ENCODE measurements at places on chromosomes 1 and 21.

DNA sequence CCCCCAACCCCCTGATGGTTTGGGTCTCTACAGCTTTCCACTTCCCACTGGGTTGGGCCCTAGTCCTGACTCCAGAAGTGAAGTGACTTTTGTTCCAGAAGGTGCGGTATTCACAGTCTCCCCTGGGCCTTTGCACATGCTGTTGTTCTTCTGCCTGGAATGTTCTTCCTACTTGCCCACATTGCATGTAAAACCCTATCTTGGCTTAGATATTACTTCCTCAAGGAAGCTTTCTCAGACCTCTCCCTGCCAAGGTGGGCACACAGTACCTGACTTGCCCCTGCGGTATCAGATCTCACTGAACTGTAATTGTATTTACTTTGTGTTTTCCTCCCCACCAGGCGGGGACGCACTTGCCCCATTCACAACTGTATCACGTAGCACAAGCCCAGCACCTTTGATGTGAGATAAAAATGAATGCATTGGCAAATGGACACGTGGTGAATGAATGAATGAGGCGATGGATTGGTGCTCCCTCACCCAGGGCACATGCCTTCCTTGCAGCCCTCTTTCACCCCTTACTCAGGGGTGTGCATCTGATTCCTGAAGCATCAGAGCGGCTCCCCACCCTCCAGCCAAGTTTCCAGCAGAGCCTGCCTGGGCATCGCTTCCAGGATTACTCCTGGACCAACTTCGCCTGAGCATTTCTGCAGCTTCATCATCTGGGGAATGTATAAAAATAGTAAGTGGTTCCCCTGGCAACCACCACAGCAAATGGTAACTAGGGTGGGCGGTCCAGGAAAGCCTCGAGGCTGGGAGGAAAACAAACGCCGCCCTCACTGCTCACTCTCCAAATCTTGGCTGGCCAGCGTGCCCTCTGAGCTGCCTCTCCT lies 19.8 kb downstream of the NENF start:
- DNase-seq, result no peak

DNA sequence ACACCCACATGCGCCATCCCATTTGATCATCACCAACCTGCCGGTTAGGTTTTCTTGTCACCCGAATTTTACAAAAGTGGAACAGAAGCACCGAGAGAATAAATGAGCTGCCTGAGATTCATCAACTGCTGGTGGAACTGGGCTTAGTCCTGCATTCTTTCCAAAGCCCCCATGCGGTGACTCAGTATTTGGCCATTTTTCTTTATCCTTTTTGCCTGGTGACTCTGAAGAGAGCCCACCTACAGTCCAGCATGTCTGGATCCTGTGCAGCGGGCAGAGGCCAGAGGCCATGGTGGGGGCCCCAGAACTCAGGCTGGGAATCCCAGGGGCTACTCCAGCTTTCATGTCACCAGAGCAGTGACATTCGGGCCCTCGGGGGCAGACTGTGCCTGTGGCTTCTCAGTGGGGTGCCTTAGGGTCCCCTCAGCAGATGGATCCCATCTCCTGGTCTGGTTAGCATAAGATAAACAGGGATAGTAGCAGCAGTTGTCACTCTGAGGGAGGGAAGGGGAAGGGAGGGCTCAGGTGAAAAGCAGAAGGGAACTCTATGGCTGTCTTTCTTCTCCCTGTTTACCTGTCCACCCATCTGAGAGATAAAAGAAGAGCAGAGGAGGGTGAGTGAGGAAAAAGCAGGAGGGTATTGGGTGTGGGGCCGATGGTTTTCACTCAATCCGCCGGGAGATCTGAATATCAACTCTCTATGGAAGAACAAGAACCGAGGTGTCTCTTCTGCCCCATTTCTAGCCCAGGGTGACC lies 63.2 kb downstream of the KIF26B start:
- DNase-seq, result no peak

- DNase-seq, result no peak
Measured at GRCh38 chr1:179879797-179880196, 2.2 kb upstream of the TOR1AIP2 start.

DNA sequence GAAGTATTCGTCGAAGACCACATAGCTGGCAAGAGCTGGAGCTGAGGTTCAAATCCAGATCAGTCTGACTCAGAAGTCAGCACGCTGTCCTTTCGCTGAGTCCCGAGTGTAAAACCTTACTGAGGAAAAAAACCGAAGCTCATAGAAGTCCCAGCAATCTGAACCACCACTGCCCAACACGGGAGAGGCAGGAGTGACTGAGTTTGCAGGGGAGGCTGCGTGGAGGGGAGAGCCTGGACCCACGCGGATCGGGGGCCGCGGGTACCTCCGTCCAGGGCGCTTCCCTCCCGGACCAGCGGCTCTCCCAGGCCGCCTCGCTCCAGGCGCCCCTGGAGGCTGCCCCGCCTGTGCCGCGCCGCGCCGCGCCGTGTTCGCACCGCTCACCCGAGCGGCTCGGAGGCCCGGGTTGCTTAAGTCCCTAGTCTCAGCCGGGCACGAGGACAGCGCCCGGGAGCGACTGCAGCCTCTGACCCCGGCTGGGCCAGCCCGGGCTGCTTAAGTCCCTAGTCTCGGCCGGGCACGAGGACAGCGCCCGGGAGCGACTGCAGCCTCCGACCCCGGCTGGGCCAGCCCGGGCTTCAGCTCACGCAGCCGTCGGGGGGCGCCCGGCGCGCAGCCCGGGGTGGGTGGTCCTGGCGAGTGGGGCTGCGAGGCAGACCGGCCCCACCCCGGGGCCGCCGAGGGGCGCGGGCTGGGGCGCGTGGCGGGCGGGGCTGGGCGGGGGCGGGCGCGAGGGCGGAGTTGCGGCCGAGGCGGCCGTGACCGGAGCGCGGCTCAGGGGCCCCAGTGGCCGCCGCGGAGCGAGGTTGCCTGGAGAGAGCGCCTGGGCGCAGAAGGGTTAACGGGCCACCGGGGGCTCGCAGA lies at the start of gene ADAMTSL4:
TSS of gene ADAMTSL4 (plus strand) at position 777 of the 864 bp plus-strand sequence. CDS start 2,881 bp downstream, outside the sequence.
- no peak for DNase-seq

GRCh38 chr1:151817353-151817730 lies 12.1 kb upstream of the LINGO4 start:
- DNase-seq, result no peak

GRCh38 chr1:167762061-167762746 lies 40.4 kb downstream of the MPZL1 start:
- no peak for DNase-seq

DNA sequence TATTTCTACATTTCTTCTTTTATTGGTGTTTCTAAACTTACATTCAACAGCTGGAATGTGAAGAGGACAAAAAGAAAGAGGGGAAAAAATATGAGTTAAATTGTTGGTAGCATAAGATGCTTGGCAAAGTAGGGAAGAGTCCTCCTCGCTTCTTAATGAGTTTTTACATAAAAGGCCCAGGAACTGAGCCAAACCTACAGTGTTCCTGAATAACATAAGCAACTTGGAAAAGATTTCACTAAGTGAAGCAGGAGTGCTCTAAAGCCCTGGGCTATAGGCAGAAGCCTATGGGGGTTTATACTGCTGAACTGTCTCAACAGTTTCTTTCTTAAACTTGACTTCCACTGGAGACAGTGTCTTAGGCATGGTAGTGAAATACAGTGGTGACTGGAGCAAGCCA lies 115.0 kb upstream of the USP25 start:
- no peak for DNase-seq

DNA sequence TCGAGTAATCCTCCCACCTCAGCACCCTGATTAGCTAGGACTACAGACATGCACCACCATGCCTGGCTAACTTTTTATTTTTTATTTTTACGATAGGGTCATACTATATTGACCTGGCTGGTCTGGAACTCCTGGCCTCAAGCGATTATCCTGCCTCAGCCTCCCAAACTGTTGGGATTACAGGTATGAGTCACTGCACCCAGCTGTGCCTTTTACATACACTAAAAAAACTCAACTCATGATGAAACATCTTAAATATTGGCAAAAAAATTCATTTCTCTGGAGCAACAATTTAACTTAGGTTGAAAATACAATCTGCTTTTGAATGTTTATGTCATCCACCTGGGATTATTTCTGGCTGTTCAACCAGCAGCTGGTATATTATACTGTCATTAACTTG lies 598.3 kb upstream of the ZP4 start:
- no peak for DNase-seq

DNA sequence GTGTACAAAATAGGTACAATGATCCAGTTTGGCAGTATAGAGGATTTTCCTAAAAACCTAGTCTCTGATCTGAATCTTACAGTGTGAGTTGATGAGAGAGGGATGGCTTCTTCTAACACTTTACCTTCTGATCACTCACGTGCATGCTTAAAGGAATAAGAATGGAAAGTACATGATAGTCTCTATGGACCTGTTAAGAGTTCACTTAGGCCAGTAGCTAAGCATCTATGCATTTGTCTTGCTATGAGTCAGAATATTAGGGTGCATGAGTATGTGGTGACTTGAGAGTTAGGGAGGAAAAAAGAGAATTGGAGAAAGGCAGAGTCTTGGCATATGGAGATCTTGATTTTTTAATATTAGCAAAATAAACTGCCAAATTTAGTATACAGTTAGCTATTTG lies 206.3 kb downstream of the COL11A1 start:
- DNase-seq, result no peak

DNA sequence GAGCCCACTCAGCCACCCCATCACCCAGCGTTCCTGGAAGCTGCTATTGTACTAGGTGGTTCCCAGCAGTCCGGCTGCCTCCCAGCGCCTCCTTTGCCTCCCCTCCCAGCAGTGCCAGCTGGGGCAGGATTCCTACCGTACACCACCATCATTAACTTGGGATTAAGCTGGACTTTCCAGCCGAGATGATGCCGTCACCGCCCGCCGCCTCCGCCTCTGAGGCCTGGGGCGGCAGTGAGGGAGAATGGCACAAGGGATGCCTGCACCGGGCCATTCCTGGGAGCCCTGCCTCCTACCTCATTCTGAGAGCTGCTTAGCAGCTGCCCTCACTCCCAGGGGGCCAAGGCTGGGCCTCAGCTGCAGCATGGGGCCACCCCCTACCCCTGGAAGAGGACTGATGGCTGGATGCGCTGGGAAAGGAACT lies 13.2 kb downstream of the CNTN2 start:
- no peak for DNase-seq

- no peak for DNase-seq
Measured at GRCh38 chr1:70553567-70553956, 142.5 kb downstream of the CTH start.

DNA sequence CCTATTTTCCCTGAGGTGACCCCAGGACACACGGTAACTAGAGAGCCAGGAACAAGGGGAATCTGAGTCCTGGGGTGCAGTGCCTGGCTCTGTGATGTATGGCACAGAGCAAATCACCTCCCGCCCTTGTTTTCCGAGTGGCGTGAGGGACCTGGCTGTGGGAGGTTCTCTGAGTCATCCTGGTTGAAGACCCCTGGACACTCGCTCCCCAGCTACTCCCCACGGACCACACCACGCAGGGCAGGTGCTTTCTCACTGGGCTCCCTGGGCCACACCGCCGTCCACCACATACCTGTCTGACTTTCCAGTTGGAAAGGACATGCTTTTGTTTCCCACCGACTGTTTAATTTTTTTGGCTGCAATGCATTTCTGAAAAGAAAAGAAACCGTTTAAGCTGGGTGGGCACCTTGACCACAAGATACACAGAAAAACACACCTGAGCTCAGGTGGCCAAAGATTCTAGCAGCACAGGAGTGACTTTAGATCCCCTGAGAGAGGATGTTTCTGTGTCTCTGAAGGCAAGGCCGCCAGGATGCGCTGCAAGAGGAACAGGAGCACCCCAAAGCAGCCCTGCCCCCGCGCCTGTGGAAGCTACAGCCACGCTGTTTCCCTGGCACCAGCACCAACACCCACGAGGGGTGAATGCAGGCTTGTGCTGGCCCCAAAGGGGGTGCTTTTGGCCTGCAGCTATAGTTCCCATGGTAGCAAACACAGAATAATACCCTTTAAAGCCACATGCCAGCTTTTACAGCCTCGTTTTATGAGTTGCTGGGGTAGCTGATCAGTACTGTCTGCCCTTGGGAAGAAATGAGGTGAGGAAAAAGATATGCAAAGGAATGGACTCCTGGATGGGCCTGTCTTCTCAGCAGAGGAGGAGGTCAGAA lies 8.1 kb upstream of the SRM start:
- no peak for DNase-seq

DNA sequence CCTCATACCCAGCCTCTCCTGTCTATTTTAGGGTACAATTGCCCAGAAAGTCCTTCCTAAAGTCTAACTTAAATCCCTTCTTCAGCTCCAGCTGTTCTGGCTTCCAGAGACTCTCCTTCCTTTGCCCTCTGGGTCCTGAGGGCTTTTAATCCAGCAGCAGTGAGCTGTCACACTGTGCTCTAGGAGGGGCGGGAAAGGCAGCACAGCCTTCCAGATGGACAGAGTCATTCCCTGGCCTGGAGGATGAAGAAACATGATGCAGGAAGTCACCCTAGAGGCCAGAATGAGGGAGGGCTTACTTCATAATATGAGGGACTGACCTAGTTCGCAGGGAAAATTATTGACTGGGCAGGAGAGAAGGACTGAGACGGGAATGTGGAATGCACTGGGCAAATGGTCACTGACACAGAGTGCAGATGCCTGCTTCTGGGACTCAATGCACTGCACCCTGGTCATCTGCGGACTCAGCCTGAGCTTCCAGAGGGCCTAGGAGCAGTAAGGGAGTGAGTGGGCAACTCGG lies 1.3 kb downstream of the SH2D2A start:
- DNase-seq, result peak; percentile 52

Measured in HFF-Myc (cell line).